ENCODE measurements at places on chromosomes 3 and 15.
A peak's percentile ranks its signal among the peaks of the same experiment; 100 is the strongest.

DNA sequence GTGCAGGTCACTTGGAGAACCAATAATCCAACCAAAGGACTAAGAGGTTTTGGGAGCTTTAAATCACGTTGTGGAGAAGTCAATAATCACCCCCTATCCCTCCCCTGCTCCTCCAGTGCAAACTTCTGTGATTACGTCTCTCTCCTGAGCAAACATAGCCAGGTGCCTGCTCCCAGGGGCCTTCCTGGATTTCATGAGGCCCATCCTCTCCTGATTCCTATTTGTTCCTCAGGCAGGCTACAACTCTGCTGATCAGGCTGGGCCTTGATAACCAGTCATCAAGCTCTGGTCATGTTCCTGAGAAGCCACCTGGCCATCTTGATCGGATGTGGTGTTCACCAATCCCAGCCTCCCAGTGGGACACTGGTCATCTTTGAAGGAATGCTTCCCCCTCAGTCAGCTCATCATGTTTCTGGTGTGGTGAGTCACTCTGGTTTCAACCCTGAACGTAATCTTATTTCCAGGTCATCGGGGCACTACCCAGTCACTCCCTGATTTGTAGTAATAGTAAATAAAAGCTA lies 2.9 kb upstream of the ZNF710 start:
- DNase-seq = no peak

DNA sequence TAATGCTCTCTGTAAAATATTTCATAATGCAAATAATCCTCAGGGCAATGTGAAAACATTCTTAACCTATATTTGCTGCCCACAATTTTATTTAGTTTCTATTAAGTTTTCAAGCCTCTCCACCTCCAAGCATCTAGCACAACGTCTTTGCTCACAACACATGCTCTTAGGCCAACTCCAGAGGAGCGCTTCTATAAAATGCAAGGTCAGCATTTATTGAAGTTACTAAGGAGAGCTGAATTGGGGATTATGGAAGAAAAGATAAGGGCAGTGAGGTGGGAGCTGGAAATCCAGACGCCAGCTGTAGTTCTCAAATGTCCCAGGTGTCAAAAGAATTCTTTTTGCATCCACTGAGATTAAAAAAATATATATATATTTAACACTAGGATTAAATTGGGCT lies 996 bp downstream of the RABL3 start:
- no peak for DNase-seq

- peak; percentile 70 for DNase-seq
Measured at GRCh38 chr15:74382004-74382816, 14.8 kb upstream of the CYP11A1 start.

GRCh38 chr3:70990723-70991122 lies 592.8 kb downstream of the FOXP1 start:
- no peak for DNase-seq

GRCh38 chr3:169665264-169666075 lies 2.0 kb upstream of the MECOM start:
- no peak for DNase-seq

DNA sequence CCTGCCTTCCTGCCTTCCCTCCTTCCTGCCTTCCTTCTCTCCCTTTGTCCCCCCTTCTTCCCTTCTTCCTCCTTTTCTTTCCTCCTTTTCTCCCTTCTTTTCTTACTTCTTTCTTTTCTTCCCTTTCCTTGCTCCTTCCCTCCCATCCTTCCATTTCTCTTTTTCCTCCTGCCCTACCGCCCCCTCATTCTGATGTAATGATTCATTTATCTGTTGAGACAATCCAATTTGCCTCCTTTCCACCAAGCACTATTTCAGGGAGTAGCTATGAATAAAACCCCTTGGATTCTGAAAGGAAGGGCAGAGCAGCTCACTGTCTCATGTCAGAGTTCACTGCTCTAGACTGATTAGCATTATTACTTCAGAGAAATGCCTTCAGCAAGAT lies 462.6 kb downstream of the PDCD6IP start:
- DNase-seq = no peak

- DNase-seq = no peak
Measured at GRCh38 chr3:118075873-118076272, 958.8 kb downstream of the IGSF11 start.

GRCh38 chr3:11154036-11154952 lies at the start of gene HRH1:
TSS of gene HRH1 (plus strand) at chr3:11154493. CDS start at chr3:11259038, 104,545 bp downstream.
- DNase-seq = no peak

DNA sequence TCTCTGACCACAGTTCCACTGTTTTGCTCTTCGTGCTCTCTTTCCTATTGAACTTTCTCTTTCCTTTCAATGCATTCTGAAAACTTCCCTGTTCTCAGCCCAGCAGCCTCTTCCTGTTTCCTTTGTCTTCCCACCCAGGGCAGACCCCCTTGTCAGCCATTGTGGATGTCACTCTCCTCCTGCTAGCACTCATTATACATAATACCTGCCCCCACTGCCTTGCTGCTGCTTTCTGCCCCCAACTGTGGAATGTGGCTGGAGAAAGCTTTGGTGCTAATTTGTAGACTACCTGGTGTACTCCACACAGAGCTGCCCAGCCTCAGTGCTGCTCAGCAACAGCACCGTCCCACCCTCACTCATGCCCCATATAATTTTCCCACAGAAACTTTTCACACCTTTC lies 80.2 kb downstream of the CHCHD6 start:
- DNase-seq = no peak

DNA sequence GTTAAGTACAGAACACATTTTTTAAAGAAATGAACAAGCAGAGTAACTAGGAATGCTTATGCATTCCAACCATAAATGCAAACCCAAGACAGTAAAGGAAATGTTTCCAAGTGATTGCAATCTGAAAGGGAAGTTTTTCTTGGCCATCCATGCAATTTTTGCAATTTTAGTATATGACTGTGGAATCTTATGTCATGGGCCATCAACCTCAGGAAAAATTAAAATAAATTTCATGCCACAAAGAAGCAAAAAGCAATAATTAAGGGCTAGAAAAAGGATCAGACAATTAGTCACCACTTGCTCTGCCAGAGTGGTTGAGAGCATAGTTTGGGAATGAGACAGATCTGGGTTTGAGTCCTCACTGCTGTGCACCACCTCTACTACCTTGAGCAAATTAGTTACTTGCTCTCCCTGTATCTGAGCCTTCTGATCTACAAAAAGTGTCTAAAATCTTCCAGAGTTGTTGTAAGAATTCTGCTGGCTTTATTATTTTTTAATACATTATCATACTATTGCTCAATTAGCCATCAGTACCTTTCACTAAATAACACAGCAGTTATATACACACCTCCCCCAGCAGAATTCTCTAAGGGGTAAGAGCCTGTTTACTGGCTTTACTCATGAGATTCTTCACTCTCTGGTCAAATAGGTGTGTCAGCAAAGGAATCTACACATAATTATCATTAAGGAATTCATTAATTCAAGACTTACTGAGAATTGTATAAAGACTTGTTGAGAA lies 49.7 kb upstream of the FBN1 start:
- no peak for DNase-seq

DNA sequence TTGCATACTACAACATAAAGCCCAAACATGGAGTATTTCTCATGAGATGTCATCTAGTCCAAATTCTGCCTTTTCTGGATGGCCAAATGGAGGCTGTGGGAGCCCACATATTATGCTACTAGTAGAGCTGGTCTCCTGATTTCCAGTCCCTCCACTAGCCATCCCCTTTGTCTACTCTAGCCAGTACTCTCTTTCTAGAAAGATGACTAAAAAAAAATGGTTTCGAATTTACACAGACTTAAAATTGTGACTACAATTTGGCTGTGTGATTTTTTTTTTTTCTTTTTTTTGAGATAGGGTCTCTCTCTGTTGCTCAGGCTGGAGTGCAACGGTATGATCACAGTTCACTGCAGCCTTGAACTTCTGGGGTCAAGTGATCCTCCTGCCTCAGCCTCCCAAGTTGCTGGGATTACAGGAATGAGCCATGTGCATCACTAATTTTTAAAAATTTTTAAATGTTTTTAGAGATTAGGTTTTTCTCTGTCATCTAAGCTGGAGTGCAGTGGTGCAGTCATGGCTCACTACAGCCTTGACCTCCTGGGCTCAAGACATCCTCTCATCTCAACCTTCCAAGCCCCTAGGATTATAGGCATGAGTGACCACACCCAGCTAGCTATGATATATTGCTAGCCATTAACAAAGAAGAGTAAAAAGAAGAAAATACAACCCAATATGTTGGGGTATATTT lies 273.9 kb downstream of the ADAMTSL3 start:
- DNase-seq = no peak

- no peak for DNase-seq
Measured at GRCh38 chr3:122635789-122636188, 44.9 kb upstream of the PARP14 start.

DNA sequence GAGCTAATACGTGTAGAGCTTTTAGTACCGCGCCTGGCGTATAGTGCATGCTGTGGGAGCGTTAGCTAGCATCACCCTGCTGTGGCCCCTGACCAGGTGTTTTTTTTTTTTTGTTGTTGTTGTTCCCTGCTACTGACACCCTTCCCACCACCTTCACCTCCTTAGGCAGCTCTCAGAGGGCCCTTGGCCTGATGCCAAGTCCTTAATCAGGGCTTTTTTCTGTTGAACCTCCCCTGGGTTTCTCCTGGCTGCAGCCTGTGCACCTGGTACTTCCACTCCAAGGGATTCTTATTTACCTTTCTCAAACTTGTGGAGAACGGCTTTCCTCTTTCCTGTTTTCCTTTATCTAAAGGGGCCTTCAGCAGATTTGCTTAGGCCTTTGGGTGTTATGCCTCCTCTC lies 53.3 kb downstream of the SLC7A14 start:
- DNase-seq = no peak

GRCh38 chr3:43997788-43998369 lies 243.8 kb upstream of the TOPAZ1 start:
- DNase-seq = no peak

DNA sequence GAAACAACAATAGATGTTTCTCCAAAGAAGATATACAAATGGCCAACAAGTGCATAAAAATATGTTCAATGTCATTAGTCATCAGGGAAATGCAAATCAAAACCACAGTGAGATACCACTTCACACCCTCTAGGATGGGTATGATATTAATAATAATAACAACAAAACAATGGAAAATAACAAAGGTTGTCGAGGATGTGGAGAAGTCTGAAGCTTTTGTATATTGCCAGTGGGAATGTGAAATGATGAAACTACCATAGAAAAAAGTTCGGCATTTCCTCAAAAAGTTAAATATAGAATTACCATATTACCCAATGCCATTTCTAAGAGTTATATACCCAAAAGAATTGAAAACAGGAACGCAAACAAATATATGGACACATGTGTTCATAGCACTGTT lies 10.8 kb downstream of the BHLHE40 start:
- DNase-seq = no peak

DNA sequence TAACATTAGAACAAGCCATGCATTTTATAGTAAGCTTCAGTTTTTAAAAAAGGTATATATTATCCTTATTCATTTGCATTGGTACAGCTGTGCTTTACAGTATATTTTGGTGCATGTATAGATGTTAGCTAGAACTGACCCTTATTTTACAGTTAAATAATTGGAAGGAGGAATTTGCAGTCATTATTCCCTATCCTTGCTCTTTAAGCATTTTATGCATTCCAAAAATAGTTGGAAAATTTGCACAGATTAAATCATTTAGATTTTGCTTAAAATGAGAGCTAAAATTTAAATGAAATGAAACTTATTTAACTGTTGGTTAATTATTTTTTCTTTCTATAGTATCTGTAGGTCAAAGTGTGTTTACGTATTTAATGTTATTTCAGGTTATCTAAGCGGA lies 667.1 kb downstream of the NAALADL2 start:
- DNase-seq = no peak

- DNase-seq = no peak
Measured at GRCh38 chr15:58146749-58147148, 8.6 kb downstream of the AQP9 start.

GRCh38 chr3:40452057-40452456 lies 5.1 kb upstream of the RPL14 start:
- no peak for DNase-seq
